ENCODE measurements at places on chromosomes 3 and 15.

- DNase-seq, result peak; percentile 93
Observed at GRCh38 chr3:126208606-126209256, 28.3 kb upstream of the ALDH1L1 start.

GRCh38 chr3:185549122-185549521 lies 3.3 kb downstream of the LIPH start:
- DNase-seq, result peak; percentile 59

GRCh38 chr15:47998619-47999019 lies 122.2 kb upstream of the SLC24A5 start:
- no peak for DNase-seq

GRCh38 chr3:189655617-189656016 lies 24.4 kb downstream of the TP63 start:
- DNase-seq, result no peak

DNA sequence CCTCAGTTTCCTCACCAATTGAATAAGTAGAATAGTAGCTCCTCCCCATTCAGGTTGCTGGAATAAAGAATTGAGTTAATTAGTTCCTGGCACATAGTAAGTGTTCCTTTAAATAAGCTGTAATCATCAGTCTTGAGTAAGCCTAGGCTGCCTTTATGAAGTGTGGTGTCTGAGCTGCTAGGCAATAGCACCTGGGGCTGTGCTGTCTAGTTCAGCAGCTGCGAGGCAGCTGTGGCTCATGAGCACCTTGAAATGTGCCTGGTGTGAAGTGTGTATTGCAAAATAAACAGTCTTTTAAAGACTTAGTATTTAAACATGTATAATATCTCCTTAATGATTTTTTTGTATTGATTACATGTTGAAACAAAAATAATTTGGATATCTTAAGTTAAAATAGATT lies 77.6 kb downstream of the TOP2B start:
- no peak for DNase-seq

- no peak for DNase-seq
Observed at GRCh38 chr15:68278595-68279405, 1.3 kb downstream of the FEM1B start.

DNA sequence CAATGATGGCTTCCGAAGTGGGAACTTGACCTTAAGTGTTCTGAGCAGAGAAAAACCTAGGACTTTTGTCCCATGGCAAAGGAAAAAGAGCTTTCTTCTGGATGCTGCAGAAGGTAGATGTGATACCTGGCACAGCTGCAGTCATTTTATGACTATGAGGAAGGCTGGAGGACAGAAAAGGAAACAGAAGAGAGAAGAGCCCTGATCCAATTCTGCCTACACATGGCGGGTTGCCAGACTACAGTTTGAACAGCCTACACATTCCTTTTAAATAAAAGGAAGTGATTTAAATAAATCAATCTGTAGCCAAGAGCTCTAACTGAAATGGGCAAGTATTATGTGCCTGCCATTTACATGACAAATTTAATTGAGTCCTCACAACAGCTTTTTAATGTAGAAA lies 43.6 kb upstream of the CHRNB4 start:
- no peak for DNase-seq

DNA sequence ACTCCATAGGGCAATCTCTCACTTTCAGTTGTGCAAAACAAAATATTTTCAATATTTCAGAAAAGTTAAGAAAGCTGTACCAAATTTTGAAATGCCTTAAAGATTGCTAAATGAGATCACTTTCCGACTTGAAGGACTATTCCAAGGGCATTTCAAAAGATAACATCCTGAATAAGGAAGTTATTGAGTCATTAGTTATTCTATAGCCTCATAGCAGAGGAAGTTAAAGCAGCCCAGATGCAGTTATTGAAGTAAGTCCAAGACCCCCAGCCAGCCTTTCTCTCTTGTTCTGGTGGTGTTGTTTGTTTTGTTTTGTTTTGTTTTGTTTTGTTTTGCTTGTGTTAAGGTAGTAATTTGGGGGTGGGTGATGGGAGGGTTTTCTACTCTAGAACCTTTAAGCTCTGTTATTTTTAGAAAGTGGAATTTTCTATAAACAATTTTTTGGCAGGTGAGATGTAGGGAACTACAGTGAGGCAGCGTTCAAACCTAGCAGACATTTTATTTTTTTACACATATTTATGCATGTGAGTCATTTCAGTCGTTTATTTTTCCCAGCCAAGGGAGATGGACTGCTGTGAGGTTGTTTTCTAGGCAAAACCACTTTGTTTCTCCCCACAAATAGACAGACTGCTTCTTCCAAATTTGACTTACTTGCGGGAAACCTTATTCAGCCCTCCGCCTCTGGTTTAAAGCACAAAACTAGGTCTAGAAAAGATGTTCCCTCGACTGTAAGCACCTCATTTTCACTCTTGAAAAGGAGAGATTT lies 216.3 kb upstream of the ARPP21 start:
- no peak for DNase-seq

DNA sequence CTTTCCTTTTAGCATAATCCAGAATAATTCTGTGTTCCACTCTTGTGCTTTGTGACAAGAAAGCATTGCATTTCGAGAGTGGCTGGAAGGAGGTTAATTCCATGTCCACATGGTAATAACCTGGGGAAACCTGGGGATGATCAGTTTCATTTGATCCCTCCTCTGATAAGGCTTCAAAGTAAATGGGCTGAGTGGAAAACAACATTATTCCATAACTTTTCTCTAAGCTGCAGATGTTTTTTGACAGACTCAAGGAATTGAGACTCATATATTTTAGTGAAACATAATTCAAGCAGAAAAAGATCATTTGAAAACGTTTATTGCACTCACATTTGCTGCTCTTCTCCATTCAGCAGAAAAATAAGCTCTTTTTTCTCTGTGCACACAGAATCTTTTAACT lies 44.6 kb downstream of the ROBO2 start:
- DNase-seq, result no peak

- DNase-seq, result no peak
Observed at GRCh38 chr3:190169877-190170276, 49.2 kb upstream of the P3H2 start.

DNA sequence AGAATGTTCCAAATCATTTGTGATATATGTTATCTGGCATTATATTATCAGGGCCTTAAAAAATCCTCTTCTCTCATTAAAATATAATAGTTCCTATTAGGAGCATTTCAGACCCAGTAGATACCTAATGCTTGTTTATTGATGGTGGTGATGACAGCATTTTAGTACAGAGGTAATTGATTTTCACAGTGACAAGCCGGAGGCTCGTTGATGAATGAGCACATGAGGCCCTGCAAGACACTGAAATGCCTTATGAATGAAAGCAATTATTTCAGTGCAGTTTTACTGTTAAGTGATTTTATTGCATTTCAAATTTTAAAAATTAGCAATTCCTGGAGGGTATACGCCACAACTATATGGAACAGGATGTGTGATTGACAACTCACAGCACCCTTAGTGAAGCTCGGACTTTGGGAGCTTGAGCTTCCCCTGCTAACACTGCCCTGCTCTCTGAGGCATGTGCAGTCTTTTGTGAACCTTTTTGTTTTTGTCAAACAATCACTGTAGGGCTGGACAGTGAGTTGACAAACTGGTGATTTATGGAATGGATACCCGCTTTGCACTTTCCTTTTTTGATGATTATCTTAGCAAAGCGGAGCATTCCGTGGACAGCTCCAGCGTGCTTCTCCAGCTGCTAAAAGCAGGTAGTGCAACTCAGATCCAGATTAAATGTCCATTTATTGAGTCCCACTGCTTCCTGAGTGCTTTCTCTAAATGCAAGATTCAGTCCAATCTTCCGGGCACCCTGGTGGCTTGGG lies 187.0 kb upstream of the ATP10A start:
- no peak for DNase-seq

- no peak for DNase-seq
Observed at GRCh38 chr3:69590111-69590510, 149.2 kb upstream of the MITF start.

DNA sequence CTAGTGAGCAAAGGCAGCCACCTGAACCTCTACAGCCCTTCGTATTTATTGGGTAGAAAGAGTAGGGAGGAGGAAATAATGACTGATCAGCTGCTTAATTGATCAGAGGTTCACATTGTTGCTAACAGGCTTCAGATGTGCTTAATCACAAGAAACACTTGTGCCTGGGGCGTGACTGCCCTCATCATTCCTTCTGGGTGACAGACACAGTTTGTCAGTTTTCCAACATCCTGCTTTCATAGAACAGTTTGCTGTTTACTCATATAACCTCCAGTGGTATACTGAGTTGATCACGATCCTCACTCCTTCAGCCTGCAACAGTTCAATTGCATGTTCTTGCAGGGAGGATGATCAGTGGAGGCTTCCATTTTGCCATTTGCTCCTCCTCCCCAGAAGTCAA lies 13.6 kb upstream of the CASR start:
- no peak for DNase-seq

- DNase-seq, result no peak
Observed at GRCh38 chr3:124993466-124993865, 58.9 kb upstream of the MUC13 start.

GRCh38 chr15:59283717-59284391 lies 77.2 kb downstream of the LDHAL6B start:
- DNase-seq, result peak; percentile 45

All from NCI-H460 (cell line).